ENCODE measurements at places on chromosomes 6 and 20.

- no peak for DNase-seq
Measured at GRCh38 chr6:32164295-32164694, at the start of gene EGFL8. Gene EGFL8, plus strand, starts transcription at chr6:32164595. Its CDS starts 1,571 bp downstream, at chr6:32166166.

- DNase-seq: no peak
Measured at GRCh38 chr20:58481481-58482021, 33.6 kb downstream of the APCDD1L start.

DNA sequence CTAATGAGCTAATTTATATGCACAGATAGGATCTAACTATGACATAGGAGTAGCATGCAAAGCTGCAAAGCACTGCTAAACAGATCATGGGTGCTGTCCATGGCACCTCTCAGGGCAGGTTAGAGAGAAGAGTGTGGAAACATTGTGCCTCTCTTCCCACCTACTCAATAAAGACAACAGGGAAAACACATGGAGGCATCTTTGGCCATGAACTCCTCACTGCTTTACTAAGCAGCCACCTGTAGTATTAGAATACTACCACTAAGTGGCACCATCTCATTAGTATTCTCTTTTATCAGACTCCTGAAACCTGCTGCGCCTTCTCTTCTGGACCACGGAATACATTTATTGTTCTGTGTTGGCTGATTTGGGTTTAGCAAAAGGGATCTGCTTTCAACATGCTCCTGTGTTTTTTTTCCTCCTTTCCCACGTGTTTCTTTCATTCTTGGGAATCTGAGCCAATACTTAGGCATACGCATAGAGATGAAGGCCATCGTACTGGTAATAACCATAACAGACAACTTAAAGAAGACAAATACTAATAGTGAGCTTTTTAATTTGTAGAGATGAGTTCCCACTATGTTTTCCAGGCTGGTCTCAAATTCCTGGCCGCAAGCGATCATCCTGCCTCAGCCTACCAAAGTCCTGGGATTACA lies 9.4 kb upstream of the HDDC2 start:
- peak; percentile 67 for DNase-seq

DNA sequence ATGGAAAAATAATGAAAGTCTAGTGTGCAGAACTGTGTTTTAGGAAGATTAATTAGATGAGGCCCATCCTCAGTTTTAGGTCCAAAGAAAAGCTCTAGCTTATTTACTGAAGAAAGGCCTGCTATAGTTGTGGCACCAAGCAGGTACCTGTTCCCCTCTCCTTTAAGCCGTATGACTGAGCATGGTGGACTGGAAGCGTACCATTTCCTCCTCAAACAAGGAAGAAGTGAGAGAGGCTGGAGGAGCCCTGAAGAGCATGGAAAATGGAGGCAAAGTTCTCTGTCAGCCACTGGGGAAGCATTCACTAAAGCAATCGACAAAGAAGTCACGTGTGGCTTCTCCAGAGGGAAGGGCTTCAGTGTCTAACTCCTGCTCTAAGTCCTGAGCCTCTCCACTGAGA lies 100.2 kb downstream of the MAN1A1 start:
- DNase-seq: no peak

- DNase-seq: peak; percentile 76
Measured at GRCh38 chr20:4585104-4585753, 136.5 kb upstream of the PRND start.

- no peak for DNase-seq
Measured at GRCh38 chr6:159047891-159048685, 3.3 kb upstream of the TAGAP start.

GRCh38 chr6:8738951-8739350 lies 303.6 kb upstream of the SLC35B3 start:
- no peak for DNase-seq

- no peak for DNase-seq
Measured at GRCh38 chr6:162337412-162337811, 390.2 kb downstream of the PRKN start.

DNA sequence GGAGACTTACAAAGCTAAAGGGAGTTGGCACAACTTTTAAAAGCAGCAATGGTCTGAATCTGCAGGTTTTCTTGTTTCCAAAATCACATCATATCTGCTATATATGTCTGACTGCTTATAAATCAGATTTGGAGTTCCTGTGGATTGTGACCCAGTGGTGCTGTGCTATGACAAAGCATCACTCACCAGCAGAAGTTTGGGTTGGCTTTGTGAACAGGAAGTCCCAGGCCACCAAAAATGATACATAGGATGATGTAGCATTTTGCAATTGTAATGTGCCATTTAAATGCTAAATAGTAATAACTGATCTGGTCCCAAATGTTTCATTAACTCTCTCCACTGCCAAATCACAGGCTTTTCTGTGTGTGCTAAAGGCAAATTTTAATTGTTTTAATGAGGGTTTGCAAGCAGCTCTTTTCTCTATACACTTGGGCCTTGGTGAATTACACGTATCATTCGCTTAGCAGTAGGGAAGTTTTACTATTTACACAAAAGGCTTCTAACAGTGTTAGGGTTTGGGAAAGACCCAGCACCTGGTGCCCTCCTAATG lies 60.8 kb downstream of the SYNDIG1 start:
- no peak for DNase-seq

DNA sequence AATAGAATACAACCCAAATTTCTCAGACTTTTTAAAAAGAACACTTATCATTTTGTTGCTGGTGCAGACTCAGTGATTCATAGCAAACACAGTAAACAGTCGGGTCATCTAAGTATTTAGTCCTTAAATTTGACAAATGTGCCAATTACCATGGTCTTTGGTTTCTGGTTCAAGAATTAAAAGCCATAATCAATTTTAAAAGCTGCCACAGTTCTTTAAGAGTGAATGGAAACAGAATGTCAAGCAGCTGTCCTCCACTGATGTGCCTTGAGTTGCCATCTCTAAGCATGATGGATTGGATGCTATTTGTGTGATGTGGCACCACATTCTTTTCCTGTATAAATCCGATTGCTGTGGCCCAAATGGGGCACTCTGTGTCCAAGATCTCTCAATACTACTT lies 67.2 kb upstream of the MLIP start:
- DNase-seq: no peak

- DNase-seq: no peak
Measured at GRCh38 chr6:52146851-52147445, 39.2 kb upstream of the IL17A start.

DNA sequence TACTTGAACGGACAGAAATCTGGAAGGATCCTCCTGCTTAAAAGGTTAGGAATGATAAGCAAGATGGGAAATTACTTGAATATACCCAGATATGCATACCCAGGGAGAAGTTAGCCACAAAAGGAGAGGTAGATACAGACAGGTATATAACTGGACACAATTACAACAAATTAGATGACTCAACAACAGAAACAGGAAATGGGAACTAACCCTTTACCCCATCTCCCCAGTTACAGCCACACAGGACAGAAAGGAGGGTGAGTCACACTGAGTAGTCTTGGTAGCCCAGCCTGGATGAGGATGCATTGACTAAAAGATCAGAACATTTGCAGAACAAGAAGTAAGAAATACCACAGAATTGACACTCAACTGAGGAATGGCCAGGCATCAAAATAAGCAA lies 61.2 kb downstream of the C6orf52 start:
- peak; percentile 68 for DNase-seq

- no peak for DNase-seq
Measured at GRCh38 chr6:70415247-70415646, 1.9 kb downstream of the FAM135A start.

DNA sequence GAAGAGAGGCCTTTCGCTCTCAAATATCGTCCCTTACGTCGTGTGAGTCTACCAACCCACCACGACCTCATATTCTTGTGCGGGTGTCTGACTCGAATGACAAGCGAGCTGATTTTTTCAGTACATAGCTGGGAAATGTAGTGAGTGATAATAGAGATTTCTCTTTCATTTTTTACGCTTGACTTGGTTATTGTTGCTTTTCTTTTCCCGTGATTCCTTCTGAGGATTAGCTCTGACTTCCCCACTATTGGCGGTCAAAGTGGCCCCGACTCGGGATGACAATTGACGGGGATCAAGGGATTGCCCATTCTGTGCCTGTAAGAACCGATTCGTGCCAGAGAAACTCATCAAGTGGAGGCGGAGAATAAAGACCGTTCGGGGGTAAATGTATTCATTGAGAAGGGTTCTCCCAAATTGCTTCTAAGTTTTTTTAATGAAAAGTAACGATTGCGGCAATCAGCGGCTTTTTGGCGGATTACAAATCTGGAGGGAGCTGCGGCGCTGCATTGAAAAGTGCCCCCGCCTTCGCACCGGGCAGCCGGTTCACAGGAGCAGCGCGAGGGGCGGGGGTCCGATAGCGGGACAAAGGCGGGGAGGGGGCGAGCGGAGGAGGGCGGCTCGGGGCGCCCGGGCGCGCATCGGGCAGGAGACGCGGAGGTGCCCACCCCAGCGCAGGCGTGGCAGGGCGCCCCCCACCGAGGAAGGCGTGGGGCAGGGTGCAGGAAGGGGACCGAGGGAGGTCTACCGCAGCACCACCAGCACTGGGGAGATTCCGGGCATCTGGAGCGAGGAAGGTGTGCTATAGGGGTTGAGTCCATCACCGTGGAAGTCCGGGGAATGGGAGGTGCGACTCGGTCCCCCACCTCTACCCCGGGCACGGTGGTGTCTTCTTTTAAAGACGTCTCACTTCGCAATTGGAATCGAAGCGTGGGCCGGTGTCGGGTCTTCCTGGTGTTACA lies 44.5 kb upstream of the OSTM1 start:
- no peak for DNase-seq

GRCh38 chr20:25220810-25221591 lies 25.5 kb downstream of the ENTPD6 start:
- no peak for DNase-seq

- DNase-seq: no peak
Measured at GRCh38 chr6:157520596-157521361, 139.8 kb downstream of the ZDHHC14 start.

GRCh38 chr20:17732907-17733521 lies 33.2 kb downstream of the BANF2 start:
- no peak for DNase-seq

GRCh38 chr6:140049251-140049650 lies 674.8 kb upstream of the CITED2 start:
- peak; percentile 36 for DNase-seq

DNA sequence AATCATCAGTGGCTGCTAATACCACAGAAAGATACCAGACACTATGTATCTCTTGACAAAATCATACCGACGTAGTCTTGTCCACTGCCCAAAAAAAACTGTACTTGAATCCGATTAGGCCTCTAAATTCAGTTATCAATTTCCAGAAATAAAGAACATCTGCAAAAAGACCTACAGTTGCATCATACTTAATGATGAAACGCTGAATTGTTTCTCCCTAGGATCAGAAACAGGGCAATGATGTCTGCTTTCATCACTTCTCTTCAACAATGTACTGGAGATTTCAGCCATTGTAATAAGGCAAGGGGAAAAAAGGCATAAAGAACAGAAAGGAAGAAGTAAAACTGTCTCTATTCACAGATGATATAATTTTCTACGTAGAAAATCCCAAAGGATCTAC lies 152.0 kb downstream of the TASP1 start:
- no peak for DNase-seq

DNA sequence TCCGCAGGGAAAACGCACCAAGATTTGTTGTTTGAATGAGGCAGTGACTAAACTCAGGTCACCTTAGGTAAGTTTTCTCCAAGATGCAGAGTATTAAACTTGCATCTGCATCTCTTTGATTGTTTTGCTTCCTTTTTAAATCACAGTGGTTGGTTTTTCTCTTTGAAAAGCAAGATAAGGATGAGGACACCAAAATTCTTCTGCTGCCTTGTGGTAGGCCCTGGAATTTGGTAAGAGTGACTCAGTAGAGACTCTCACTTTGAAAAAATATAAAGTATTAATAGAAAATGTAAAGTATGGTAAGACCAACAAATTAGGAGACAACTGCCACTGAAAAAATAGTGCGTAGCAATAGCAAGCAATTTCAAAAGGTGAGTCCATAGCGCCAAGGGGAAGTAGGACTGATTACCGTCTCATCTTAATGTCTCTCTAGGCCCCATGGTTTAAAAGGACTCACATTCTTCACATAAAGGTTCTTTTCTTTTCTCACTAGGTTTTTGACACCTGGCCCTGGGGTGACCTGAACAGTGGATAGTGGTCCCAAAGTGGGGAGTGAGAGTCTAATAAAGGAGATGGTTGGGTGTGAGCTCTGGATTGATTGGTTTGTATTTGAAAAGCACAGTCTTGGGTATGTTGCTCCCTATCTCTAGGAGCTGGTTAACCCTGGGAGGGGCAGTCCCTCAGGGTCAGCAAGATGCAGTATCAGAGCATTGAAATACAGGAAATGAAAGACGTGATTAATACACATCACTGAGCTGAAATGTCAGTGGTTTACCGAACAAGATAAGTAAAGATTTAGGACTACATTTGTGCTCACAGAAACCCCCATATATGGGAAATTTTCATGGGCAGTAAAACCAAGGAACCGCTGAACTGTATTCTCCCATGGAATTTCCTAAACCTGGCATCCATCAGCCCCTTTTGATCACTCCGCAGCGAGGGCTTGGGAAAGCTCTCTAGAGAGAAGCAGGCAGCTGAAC lies 221.2 kb downstream of the SLC24A3 start:
- no peak for DNase-seq

DNA sequence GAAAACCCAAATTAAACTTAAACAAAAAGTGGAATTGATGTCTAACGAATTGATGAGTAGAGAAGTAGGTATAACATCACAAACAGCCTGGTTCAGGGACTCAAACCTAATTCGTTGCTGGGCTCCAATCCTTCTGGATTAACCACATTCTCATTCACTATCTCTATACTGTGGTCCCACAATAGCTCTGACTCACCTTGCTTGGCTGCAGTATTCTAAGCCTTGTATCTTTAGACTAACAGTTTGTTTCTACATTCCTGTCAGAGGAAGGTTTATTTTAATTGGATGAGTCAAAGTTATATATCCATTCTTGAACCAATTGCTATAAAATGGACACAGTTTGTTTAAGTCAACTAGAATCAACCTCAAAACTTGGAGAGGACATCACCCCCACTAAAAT lies 530.5 kb upstream of the PTCHD4 start:
- DNase-seq: no peak

GRCh38 chr6:116969211-116969863 lies 92.3 kb downstream of the RFX6 start:
- peak; percentile 19 for DNase-seq

DNA sequence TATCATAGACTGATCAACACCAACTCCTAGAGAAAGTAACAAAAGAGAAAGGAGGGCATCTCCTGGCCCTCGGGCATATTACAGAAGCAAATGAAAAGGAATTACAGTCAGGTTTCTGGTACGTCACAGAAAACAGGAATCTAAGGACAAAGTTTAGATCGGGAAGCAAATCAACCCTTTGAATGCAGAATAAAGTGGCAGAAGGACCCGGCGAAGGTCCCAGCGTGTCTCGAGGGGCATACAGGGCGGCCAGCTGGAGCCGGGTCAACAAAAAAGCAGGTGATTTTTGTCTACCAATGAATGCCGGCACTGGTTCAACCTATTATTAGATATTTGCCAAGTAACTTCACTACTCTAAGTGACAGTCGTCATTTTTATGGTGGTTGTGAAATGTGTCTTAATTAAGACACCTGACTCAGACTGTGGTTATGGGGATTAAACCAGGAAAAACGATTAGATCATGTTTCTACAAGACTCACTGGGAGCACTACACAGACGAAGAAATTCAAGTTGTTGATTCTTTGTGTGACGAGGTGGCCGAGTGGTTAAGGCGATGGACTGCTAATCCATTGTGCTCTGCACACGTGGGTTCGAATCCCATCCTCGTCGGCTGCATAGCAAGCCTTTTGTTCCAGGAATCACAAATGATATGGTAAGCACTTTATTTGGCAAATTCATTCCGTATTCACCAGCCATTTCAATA lies 12.4 kb upstream of the ZSCAN9 start:
- DNase-seq: peak; percentile 88
